ENCODE measurements at places on chromosomes 1 and 21.

DNA sequence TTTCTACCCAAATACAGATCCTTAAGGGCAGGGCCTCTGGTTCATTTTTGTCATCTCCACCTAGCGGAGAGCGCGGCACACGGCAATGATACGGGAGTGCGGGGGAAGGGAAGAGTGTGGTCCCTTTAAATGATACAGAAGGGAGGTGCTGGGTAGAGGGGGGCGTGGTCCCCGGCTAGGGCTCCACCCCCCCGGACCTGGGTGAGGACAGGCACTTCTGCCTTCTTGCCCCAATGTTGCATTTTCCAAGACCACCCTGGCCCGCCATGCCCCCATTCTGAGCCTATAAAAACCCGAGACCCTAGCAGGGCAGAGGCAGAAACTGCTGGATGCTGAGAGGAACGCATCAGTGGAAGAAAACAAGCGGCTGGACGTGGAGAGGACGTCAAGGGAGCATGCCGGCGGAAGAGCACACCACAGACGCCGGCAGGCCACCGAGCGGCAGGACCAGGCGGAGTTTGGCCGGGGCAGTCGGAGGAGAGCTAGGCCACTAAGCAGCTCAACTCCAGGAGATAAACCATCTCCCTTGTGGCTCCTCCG, 30.0 kb downstream of the LRRC3 start:
- DNase-seq: peak; percentile 43

DNA sequence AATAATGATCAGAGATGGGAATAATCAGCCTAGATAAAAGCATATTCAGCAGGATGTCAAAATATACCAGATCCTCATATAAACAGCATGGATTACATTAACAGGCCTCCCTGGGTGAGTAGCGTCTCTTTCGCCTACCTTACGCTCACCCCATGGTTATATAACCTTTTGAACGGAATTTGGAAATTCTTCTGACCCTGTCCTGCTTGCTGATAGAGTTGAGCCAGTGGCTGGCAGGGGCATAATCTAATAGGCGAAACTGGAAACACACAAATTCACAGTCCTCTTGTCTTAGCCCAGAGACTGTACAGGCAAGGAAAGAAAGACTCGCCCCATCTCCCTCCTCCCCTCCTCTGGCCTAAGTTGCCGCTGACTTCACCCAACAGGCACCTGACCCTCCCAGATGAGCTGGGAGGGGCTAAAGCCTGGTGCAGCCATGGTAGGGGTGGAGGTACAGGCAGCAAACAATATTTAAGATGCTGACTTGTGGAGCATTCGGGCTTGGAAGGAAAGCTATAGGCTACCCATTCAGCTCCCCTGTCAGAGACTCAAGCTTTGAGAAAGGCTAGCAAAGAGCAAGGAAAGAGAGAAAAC, at the start of gene ANGPTL7:
Gene ANGPTL7 (plus strand): TSS at position 498 of the 594 bp plus-strand sequence. CDS start 225 bp downstream, outside the sequence.
- DNase-seq: no peak

DNA sequence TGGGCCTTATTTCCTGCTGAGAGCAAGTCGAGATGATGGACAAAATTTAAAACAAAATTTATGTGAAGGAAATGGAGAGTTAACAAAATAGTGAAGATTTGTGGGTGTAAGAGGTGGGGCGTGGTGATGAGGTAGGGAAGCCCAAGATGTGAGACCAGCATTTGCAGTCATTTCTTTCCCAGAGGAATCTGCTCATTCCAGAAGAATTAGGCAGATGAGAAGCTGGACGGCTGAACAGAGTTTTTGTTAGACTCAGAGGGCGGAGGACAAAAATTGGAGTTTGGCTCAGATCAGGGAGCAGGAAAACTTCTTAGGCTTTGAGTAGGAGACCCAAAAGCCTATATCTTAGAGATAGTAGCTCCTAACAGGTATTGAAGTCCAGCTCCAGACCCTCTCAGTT, 65.3 kb downstream of the CAMTA1 start:
- no peak for DNase-seq

DNA sequence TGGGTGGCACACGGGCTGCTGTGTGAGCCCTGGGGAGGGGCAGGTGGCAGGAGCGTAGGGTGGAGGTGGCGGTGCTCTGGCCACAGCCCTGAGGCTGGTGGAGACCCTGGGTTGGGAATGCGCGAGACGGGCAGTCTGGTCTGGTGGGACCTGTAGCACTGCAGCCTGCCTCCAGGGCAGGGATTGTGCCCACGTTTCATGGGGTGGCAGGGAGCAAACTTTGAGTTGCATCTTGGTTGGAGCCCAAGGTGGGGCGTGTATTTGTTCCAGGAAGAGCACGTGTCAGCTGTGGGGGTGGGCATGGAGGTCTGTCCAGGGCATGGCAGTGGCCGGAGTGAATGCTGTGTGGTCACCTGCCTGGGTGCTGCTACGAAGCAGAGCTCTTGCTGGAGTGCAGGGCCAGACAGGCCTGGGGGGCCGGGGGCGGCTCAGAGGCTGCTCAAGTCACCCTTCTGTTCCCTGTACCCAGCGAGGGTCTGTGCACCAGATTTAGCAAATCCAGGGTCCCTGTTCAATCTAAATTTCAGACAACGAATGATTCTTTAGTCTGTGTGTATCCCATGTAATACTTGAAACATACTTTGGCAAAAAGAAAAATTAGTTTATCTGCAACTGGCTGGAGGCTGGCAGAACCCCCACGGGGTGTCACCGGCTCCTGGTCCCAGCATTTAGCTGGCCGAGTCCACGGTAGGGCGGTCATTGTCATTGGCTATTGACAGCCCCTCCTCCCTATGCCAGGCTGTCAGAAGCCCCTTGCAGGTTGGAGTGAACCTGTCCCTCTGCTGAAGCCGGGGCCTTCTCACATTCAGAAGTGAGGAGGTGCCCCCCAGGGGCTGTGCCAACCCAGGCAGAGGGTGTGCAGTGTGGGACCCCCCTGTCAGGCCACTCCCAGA, 27.3 kb downstream of the KRTAP10-1 start:
- DNase-seq: no peak

DNA sequence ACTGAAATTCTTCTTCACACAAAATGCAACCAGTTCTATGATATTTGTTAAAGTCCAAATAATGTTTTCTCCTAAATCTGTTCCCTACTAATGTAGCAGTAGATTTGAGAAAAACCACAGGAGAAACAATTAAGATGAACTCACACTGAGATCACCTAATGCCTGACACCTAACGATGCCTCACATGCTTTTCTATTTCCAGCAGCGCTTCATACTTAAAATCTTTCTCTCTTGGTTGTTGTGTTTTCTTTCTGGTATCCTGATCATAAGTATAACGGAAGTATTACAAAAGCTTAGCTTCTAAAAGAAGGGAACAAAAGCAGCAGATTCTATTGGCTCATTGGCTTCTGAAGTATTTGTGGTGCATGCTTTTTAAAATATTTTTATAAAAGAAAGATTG, 267.2 kb upstream of the SGIP1 start:
- DNase-seq: no peak

- no peak for DNase-seq
Observed at GRCh38 chr1:65949933-65950332, 157.2 kb downstream of the PDE4B start.

DNA sequence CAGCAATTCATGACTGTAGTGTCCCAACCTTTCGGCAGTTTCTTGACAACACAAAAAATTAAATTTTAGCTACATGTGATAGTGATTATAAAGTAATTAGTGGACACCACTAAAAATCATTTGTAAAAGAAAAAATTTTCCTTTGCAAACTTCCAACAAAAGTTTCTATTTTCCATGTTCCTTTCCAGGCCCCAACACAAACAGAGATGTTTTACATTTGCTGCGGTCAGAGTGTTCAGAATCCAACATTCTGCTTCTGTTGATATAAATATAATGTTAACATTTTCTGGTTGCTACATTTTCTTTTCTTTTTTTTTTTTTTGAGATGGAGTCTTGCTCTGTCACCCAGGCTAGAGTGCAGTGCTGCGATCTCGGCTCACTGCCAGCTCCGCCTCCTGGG, 54.9 kb upstream of the WLS start:
- no peak for DNase-seq

DNA sequence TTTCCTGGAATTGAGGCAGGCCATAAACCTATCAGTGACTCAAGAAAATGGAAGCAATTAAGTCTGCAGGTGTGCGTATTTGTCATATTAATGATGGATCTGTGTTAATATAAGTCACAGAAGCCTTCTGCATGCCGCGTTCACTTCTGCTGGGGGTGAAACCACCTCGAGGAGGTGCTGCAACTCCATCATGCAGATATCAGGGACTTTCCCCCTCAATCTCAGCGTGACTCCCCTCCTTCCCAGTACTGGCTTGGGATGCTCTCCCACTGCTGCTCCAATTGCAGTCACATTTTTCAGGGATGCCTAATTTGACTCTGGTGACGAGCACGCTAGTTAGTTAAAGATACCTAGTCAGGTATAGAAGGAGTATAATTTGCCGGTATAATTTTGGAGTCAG, 87.5 kb downstream of the ASTN1 start:
- DNase-seq: no peak

GRCh38 chr1:47317841-47318240, 3.9 kb upstream of the STIL start:
- no peak for DNase-seq

DNA sequence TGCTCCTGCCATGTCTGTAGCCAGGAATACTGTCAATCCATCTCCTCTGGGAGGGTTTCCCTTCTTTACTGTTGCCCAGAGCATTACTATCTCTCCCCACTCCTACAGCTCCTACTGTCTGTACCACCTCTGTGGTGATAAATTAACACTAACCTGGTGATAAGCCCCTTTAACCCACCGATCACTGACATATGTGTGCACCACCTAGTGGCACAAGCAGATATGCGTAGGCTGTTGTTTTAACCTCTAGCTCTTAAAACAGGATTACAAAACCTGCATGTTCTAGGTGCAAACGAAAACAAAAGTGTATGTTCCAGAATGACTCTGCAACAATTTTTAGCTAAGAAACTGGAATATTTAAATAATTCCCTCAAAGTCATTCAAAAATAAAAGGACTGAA, 93.9 kb upstream of the BEND5 start:
- DNase-seq: no peak

DNA sequence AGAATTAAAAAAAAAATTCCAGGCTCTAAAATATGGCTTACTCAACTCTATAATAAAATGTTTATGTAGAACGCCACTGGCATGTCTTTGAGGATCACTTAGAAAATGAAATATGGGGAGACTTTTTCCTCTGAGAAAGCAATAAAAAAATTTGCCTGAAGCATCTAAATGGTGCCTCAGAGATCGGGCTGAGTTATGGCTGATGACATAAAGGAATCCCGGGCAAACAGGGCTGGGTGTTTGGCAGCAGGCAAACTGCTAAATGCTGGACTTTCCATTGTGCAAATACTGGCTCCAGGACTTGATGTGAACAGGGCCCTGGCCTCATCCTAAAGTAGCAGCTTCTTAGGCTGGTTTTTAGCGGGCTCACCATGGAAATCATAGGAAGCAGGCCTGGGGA, 44.5 kb upstream of the C1orf87 start:
- no peak for DNase-seq

DNA sequence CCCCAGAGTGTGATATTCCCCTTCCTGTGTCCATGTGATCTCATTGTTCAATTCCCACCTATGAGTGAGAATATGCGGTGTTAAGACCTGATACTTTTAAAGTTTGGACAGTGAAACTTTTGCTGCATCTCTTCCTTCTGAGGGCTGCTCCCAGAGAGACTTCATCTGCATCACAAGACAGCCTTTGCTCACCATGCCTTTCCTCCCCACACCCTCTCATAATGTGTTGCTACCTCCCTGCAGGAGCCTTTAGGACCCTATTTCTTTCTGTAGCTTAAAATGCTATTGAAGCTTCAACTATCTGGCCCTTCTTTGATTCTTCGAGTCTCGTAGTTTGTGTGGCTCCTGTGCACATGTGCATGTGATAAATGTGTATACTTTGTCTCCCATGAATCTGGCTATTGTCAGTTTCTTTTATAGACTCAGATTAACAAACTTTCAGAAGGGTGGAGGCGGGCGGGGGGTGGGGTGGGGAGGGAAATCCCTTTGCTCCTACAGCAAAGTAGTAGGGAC, 23.7 kb downstream of the LEPR start:
- no peak for DNase-seq

DNA sequence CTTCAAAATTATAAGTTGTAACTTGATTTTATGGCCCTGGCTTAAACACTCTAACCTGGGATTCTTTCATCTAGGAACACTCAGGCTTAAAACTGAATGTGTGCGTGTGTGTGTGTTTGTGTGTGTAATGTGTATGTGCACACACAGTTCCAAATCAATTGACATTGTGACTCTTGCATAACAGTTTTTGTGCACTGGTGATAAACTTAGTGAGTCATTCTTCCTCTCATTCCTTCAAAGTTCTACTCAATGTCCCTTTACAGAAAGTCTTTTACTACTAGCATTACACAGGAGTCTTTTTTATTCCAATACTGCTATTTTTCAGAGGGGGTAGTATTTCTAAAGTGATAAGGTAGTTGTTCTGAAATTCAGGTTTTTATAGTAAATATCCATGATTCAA, 943.6 kb downstream of the KCNT2 start:
- no peak for DNase-seq

- DNase-seq: no peak
Observed at GRCh38 chr1:167200749-167201148, 19.9 kb upstream of the POU2F1 start.

- DNase-seq: no peak
Observed at GRCh38 chr1:67855961-67856360, 22.7 kb upstream of the GNG12 start.

GRCh38 chr1:899636-900317, 23.9 kb upstream of the SAMD11 start:
- DNase-seq: no peak

- no peak for DNase-seq
Observed at GRCh38 chr1:175471039-175471800, 272.2 kb downstream of the TNR start.

- DNase-seq: no peak
Observed at GRCh38 chr21:38300141-38300578, 43.4 kb downstream of the KCNJ15 start.

All from activated naive CD4-positive, alpha-beta T cell (primary cell).